ENCODE measurements at places on chromosomes 7 and 10.

DNA sequence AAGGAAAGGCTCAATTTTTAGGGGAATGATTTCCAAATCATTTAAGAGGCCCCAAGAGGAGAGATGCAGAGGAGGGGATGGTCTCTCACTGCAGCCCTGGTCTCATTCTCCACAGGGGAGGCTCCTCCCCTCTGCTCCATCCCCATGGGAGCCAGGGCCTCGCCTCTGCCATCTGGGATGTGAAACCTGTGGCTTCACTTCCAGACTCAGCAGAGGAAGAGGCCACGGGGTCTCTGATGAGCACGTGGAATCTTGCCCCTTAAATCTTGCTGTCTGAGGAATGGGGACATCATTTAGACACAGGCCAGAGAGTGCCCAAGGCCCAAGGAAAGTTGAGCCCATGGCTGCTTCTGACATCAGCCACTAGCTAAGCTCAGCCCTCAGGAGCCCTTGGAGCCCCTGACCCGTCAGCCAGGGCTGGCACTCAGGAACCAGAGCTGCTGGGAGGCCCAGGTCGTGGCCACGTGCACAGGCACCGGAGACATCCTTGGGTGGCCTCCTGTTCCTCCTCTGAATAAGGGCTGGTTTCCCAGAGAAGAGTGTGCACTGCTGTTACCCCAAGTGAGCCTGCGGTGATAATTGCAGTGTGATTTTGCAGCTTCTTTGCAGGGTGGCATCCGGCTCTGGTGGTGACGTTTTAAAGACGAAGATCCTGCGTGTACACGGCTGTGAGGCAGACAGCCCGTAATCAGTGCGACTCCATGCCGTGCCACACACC, 50.5 kb downstream of the VIPR2 start:
- DNase-seq = no peak

GRCh38 chr7:73865738-73866445, 4.9 kb downstream of the TMEM270 start:
- no peak for DNase-seq

DNA sequence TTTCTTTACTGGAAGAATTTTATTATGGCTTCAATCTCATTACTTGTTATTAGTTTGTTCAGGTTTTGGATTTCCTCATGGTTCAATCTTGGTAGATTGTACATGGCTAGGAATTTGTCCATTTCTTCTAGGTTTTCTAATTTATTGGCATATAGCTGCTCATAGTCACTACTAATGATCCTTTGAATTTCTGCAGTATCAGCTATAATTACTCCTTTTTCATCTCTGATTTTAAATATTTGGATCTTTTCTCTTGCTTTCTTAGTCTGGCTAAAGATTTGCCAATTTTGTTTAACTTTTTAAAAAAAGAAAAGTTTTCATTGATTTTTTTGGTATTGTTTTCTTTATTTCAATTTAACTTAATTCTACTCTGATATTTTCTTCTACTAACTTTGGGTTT, 59.2 kb downstream of the SLC13A1 start:
- DNase-seq = no peak

GRCh38 chr10:103111031-103111917, 81.8 kb downstream of the NT5C2 start:
- no peak for DNase-seq

DNA sequence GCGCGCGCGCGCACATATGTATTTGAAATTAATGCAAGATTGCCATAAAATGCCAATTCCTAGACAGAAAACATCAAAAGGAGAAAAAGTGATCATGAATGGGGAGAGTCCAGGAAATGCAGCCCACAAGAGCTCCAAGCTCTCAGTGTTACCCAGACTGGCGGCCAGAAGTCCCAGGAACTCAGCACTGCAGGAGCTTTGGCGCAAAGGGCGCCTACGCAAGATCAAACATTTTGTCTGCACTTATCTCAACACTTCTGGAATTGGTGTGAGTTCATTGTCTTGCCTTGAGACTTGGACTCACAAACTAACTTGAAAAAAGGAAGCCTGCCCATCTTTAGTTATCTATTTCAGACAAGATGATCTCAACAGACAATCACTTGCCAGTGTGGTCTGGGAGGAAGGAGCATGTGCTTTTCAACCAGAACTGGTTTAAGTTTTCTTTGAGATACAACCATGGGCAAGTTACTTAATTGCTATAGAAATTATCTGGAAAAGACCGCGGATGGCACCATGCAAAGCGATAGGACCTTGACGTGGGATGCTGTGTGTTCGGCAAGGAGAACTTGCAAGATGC, 77.2 kb downstream of the KIAA1549 start:
- DNase-seq = no peak

GRCh38 chr7:16278167-16278787, 143.1 kb downstream of the CRPPA start:
- DNase-seq = no peak

DNA sequence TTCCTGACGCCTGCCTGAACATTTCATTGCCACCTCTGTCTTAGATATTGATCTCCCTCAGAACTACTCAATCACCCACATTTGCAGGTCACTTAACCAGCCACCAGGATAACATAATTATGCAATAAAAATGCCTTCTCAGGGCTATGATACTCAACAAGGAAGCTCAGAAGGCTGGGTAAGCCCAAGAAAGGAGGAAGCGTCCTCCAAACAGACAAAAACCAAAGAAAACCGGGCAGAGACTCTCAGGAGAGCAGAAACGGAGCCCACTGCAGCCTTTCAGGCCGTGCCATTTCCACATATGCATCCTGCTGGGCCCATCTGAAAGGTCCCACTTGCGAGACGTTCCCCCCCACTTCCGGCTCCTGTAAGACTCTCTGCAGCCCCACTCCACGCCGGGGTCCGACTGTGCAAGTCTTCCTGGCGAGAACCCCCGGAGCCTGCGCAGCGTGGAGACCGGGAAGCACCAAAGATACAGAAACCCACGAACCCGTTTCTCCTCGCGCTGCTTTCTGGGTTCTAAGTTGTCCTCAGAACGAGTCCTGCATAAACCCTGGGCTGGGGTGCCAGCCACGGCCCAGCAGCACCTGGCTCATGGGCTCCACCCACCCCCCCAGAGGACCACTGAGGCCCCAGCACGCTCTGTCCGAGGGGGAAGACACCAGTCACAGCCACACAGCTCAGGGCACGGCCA, 83.7 kb downstream of the DIP2C start:
- no peak for DNase-seq

GRCh38 chr7:11623093-11623678, 208.8 kb downstream of the THSD7A start:
- DNase-seq = no peak

- no peak for DNase-seq
These were observed 786 bp upstream of the AKR1C4 start for GRCh38 chr10:5195727-5196374.

GRCh38 chr7:3955026-3955425, 654.0 kb downstream of the SDK1 start:
- DNase-seq = no peak

DNA sequence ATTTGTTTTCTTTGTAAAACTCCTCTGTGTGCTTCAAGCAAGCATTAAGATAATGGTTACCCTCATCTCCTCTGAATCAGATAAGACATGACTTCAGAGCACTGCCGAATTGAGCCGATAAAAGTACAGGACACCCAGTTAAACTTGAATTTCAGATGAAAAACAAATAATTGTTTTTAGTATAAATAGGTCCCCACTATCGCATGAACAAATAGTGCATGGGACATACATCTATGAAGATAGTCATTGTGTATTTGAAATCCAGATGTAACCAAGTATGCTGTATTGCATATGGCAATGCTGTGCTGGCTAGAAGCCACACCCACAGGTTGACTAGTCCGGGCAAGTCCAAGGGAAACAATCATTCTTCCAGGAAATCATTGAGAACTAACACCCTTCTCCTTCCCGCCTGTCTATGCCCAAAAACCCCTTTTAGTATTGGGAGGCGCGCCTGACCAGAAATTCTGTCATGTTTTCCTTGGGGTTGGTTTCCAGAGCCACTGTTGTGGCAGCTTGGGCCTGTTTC, 12.6 kb upstream of the FGFR2 start:
- no peak for DNase-seq

- DNase-seq = no peak
These were observed 70.2 kb downstream of the CAV1 start for GRCh38 chr7:116595063-116595462.

- no peak for DNase-seq
These were observed 121.5 kb upstream of the FAM3C start for GRCh38 chr7:121517591-121517990.

- DNase-seq = no peak
These were observed 120.4 kb downstream of the CDK6 start for GRCh38 chr7:92715963-92716362.

DNA sequence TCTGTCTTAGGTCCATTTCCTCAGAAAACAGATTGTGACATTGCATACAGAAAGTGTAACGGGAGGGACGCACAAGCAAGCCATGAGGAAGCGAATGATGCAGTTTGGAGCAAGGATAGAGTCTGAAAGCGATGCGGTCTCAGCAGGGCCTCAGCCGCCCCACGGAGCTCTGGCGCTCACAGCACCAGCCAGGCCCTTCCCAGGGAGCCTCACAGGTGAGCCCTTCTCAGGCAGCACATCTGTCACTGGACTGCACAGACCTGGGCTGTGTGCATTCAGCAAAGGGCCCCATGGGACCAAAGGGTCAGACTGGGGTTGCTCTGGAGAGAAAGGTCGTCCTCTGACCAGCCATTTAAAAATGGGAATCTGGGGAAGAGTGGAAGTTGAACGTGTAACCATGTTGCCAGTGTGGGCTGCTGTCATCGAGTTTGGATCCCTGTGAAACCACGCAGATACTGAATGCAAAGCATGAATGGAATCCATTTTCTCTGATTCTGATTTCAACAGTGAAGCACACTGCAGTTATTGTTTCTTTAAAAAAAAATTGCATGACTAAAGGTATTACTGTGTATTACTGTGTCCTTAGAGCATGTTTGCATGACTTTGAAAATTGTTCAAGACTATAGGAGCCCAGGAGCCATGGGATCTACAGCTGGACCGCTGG, 350.0 kb upstream of the AKR1E2 start:
- no peak for DNase-seq

DNA sequence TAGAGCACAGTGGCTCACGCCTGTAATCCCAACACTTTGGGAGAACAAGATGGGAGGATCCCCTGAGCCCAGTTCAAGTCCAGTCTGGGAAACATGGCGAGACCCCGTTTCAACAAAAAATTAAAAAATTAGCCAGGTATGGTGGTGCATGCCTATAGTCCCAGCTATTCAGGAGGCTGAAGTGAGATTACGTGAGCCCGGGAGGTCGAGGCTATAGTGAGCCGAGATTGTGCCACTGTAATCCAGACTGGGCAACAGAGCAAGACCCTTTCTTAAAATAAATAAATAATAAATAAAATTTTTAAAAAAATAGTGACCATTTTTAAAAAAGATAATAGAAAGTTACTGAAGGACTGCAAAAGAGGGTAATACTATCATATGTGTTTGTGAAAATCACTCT, 28.8 kb downstream of the MTPAP start:
- DNase-seq = no peak

GRCh38 chr7:156907656-156908055, 14.7 kb upstream of the LMBR1 start:
- no peak for DNase-seq

DNA sequence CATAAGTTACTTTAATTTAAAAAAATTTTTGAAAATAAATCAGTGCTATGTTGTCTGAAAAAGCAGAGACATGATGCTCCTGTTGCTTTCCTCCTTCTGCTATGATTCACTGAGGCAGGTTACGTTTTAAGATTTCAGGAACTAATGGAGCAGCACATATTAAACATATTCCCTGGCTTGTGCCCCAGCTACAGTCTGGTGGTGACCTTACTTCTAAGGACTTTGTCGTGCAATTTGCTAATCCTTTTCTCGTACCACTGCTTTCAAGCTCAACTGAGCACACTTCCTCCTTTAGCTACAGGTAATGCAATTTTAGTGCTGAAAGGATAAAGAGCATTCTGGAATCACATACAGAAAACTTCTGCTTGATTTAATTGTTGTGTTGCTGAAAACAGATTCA, 16.2 kb upstream of the PRR15 start:
- no peak for DNase-seq

DNA sequence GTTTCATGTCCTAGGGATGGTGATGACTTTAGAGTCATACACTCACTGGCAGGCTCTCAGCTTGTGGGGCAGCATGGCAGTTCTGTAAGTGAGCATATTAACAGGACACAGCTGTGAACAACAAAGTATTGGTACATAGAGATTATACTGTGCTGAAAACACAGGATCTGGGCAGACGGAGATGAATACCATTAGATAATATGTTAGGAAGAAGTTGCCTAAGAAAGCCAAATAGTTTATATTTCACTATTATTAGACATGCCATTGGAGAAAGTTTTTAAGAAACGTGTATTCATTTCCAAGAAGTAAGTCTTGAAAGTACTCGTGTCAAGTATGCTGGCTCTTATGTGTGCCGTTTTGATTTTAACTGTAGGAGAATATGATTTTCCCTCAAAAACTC, 274.5 kb downstream of the INHBA start:
- DNase-seq = no peak

- no peak for DNase-seq
These were observed 45.8 kb upstream of the GLCCI1 start for GRCh38 chr7:7922684-7923385.

DNA sequence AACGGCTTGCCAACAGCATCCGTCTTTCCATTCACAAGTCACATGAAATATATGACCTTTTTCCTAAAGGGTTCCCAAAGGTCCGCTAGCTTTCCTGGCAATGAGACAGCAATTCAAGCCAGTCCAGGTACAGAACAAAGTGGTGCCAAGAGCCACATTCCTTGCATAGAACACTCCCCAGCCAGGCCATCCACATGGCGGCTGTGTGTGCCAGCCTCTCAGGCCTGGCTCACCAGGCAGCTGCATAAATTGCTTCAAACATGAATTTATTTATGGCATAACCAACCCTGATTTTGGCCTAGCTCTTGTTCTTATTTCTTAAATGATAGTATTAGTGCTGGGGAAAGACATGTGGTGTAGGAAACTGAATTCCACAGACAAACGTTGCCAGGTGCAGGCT, 63.7 kb upstream of the CREB5 start:
- DNase-seq = no peak

DNA sequence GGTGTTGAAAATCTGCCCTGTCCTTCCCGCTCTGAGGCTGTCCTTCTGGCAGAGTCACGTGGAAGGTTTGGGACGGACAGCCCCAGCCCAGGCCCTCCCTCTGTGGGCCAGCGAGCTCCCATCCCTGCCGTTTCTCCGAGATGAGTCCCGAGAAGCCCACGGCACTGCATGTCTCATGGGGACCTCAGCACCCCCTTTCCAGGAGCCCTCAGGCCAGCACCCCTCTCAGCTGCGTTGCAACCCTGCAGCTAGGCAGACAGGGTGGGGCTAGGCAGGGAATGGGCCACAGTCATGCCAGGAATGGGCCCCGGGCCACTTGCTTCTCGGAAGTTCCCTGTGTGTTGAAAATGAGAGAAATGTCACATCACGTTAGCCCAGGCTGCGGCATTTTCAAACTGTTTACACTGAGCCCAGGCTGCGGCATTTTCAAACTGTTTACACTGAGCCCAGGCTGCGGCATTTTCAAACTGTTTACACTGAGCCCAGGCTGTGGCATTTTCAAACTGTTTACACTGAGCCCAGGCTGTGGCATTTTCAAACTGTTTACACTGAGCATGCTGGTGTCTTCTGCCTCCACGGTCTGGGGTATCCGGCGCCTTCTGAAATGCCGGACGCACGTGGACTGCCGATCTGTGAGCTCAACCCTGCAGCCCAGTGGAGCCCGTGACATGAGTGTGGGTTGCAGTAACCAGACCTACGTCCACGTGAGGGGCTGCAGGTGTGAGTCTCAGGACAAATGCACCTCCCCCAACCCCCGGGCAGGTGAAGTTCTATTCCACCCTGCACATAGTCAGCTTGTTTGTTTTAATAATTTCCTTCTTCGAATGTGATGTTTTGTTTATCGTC, 42.6 kb downstream of the FAM20C start:
- no peak for DNase-seq
